ENCODE measurements at places on chromosomes 12 and 14.

DNA sequence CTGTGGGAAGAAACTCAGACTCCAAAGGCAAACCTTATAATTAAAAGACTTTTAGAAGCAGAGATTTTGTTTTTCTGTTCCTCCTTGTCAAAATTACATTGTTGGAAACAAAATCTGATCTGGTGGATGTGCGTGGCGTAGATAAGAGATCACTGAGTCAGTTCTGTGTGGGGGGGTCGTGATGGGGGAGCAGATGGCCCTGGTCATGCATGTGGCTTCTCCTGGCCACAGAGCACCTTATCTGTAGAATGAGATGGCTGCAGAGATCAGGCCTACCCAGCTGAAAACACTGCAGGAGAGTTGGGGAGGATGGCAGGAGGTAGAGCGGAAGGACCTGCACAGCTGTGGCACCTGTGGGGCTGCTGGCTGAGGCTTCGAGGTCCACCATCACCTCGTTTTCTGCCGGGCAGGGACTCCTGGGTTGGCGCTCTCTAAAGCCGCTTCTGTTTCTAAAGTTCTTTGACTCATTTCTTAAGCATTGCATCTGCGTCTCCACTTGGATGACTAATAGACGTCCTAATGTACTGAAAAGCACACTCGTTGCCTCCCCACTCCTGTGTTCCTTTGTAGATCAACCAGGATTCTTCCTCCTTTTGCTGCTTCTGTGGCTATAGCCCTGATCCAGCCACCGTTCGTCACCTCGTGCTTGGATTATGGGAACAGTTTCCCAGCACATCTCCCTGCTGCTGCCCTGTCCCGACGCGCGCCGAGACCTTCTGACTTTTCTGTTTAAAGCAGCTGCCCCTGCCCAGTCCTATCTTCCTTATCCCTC lies 93.4 kb downstream of the TSPAN9 start:
- DNase-seq: no peak

- DNase-seq: no peak
Measured at GRCh38 chr12:21819236-21819635, 44.7 kb upstream of the KCNJ8 start.

GRCh38 chr12:106332536-106332935 lies 25.0 kb upstream of the POLR3B start:
- DNase-seq: no peak

DNA sequence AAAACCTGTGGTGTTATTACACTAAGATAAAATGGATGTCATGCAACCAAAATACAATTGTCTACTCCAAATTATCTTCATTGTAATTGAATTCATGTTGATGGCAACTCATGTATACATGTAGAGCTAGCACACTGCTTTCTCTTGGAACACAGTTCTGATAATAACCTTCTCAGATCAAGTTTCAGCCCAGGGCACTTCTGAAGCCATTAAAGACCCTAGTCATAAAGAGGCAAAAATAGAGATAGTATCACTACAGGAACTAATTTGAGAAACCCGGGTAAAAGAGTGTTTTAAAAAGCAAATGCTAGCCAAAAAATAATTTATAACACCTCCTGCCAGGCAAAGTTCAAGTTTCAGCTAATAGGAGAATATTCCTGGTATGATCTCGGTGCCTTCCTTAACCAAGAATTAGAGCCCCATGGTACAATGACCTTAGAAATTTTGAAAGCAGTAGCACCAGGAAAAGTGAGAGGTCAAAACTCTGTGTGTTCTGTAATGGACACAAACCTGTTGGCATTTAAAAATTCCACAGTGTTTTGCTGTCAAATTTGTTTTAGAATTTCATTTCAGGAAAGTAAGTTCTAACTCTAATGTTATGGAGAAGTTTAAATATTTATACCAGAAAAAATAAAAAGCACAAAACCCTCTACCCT lies 105.0 kb upstream of the FRMD6 start:
- DNase-seq: no peak

DNA sequence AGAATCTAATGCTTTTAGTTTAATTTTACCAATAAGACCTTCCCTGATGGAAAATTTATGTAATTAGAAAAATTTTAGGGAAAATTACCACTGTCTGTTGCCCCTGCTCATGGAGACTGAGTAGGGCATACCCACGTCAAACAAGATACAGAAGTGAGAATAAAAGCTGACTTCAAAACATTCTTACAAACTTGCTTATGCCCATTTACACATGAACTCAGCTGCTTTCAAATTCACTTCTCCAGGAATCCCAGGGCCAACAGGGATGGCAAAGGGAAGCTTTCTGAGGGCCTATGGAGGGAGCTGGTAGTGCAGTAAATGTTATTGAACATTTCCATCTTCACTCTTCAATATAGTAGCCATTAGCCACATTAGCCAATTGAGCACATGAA lies 4.8 kb upstream of the NINJ2 start:
- no peak for DNase-seq

- no peak for DNase-seq
Measured at GRCh38 chr12:43965899-43966298, 130.0 kb downstream of the TMEM117 start.

DNA sequence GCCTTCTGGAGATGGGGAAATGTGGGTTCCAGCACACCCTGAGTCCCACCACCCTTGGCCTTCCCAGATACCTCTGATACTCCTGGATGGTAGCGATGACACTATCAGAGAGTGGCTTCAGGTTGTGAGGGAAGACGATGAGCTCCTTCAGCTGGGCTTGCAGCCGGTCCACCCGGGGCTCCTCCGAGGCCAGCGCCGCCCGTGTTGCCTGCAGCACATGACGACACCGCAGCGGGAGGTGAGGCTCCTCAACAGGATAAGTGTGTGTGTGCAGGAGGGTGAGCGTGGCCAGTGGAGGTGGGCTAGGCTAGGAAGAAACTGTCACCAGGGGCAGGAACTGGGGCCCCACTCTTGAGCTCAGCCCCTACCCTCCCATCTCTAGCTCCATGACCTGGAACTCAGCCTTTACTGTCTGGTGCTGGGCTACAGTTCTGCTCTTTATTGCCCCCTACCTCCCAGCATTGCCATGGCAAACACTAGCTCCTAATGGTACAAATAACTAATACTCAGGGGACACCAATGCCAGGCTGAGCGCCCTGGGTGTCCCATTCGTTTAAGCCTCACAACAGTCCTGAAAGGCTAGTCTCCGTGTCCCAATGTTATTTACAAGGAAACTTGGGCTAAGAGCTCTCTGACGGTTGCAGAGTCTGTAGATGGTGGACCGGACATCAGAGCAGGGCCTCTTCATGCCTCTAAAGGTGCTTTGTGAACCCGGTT lies 64.1 kb downstream of the SYNE3 start:
- DNase-seq: no peak

DNA sequence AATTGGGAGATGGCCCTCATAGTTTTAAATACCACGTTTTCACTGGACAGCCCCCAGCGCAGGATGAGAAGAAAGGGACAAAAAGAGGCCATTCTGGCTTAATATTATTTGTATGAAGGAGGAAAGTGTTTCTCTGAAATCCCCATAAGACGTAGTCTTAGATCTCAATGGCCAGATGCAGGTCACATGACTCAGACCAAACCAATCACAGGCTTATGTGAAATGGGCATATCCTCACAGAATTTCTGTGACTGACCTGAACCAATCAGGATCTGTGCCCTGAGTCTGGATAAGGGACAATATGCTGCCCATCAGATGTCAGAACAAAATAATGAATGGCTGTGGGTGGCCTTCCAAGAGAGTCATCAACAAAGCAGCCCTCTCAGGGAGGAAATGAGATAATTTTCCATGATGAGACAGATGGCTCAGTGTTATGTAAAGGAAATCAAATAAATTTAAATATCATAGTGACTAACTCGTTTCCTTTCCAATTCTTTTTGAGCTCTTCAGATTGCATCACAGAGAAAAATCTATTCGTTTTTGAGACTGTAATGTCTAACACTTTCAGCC lies 1009.5 kb upstream of the TMEM132C start:
- no peak for DNase-seq

GRCh38 chr12:14471497-14471896 lies 96.2 kb downstream of the PLBD1 start:
- DNase-seq: no peak

DNA sequence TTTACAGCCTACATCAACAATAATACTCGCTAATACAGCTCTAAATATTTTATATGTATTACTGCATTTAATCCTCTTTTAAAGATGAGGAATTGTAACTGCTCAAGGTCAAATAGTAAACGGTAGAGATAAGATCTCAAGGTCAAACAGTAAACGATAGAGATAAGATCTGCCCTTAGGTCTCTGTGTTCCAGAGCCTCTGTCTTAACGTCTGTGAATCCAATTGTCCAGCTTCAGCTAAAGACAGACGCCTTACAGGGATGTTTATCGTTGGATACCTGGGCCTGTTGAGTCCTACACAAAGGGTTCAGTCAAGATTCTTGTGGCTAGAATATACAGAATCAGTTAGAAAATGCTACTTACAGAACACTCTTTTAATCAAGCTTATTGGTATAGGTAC lies 20.0 kb downstream of the PYGL start:
- DNase-seq: no peak

- no peak for DNase-seq
Measured at GRCh38 chr12:13609894-13610679, 371.3 kb downstream of the GRIN2B start.

DNA sequence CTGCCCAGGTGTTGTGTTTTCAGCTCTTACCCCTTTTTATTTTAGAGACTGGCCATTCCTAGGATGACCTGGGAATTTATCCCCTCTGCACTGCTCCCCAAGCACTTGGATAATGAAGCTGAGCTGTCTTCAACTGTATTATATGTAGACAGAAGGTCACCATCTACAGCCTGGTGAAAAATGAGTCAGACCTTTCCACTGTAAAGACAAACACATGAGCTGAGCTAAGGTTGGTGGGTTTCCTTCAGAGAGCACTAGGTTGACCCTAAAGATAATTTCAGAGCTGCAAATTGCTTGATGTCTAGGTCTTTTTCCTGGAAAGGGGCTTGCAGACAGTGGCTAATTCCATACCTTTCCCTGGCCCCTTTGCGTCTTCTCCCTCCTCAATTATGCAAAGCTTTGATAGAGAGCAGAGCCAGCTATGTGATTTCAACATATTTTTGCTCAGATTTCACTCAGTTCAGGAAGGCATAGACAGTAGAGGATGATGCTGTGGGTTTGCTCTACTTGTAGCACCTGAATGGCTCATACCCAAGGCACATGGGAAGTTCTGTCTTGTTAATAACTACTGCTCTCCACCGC lies 9.2 kb upstream of the IKZF4 start:
- DNase-seq: no peak

DNA sequence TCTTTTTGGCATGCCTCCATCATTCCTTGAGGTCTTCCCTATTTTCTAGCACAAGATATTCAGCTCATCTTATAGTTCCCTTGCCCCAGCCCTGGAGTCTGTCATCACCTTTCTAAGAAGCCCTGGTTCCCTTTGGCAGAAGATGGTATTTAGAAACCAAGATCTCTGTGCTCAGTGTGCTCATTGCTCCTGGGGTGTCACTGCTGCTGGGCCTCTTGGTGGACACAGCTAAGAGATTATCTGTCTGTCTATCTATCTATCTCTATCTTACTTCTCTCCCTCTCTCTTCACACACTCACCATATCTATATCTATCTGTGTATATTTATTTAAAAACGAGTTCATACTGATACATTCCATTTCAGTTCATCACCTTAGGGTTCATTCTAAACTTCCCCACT lies 67.2 kb downstream of the DAO start:
- DNase-seq: no peak

DNA sequence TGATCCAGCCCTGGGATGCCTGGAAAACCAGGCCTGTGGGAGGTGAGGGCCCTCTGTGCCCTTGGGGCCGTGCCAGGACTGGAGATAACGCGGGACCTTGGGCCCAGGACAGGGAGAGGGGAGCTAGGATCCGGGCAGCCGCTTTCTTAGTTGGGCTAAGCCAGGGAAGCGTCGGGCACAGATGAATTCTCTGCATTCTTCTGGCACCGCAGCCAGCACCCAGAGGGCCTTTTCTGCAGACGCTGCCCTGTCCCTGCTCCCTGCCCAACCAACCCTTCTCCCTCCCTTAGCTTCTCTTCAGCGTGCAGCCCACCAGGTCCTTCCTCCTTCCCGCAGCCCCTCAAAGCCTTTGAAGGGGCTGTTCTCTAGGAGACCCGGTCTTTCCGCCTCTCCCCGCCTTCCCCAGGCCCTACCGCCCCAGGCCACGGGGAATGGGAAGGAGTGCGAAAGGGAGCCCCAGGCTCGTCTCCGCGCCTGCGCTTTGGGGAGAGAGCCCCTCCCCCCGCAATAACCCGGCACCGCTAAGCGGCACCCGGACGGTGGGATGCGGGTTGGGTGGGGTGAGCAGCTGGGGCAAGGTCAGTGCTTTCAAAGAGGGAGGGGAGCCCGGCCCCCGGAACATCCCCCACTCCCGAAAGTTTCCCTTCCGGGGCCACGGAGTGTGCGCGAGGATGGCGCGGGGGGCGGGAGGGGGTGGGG lies 663 bp downstream of the NCKAP5L start:
- DNase-seq: no peak

GRCh38 chr12:131028587-131029338 lies 75.1 kb downstream of the ADGRD1 start:
- no peak for DNase-seq

GRCh38 chr12:70240673-70241072 lies 2.6 kb upstream of the CNOT2 start:
- DNase-seq: no peak

DNA sequence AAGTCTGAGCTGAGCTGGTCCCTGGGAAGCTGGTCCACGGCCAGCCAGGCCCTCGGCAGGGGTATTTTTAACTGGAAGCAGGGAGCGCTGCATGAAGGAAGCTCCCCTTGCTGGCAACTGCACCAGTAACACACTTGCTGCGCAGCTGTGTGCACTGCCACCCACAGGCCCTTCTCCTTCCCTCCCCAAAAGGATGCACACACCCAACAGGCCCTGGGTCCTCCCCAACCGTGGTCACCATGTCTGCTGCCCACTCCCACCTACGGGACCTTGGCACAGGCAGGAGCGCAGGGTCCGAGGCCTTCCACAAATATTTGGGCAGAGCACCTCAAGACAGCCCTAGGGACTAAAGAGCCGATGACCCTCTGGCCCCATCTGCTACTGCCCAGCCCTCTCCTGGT lies 157.0 kb upstream of the PRMT8 start:
- DNase-seq: no peak

- DNase-seq: no peak
Measured at GRCh38 chr12:30106204-30106965, 322.6 kb upstream of the TMTC1 start.

- no peak for DNase-seq
Measured at GRCh38 chr12:75087654-75088053, 122.0 kb downstream of the KCNC2 start.

DNA sequence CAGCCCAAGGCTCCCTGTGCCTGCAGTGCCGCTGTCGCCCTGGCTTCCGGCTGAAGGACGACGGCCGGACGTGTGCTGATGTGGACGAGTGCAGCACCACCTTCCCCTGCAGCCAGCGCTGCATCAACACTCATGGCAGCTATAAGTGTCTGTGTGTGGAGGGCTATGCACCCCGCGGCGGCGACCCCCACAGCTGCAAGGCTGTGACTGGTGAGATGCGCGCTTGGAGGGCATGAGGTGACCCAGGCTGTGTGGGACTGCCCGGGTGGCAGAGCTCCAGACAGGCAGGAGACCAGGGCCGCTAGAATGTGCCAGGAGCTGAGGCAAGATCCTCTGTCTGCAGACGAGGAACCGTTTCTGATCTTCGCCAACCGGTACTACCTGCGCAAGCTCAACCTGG lies 19.6 kb upstream of the NXPH4 start:
- no peak for DNase-seq

GRCh38 chr12:75690296-75690955 lies 179.0 kb upstream of the KRR1 start:
- DNase-seq: no peak

- DNase-seq: no peak
Measured at GRCh38 chr14:100504372-100505078, 82.7 kb downstream of the BEGAIN start.
